ENCODE measurements at places on chromosomes 1 and 21. TPM values are rescaled to one million over a fixed set of nuclear protein-coding genes. Genes with fewer than 3 reads are reported as not detected.

- no peak for DNase-seq
Measured at GRCh38 chr1:203550846-203551245, 56.9 kb downstream of the OPTC start.

DNA sequence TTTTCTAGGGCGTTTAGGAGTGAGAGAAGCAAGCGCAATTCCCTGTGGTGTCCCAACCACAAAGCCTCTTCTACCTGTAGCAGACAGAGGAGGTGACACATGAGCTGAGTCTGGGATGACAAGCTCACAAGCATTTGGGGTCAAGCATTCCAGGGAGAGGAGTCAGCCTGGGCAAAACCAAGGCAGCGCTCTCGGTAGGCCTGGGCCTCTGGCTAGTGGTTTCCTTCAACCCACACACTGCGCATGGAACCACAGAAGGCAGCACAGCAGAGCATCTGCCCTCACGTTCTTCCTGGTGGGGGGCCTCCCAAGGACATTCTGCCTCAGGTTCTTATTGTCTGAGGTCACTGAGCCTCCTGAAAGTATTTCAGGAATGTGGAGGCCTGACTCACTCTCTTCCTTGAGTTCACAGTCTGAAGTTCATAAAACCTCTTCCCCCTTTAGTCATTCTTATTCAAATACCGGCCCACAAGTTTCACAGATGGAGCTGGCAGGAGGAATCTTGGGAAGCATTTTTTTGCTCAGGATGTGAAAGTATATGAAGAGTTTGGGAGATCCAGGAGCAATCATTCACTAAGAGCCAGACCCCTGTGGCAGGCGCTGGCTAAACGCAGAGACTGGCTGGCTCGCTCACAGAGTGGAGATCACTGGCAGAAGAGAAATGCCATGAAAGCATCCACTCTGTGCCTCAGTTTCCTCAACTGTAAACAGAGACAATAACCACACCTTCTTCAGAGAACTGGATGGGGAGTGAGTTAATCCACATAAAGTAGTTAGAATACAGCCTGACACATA, 26.8 kb downstream of the CCN1 start:
- DNase-seq: no peak

DNA sequence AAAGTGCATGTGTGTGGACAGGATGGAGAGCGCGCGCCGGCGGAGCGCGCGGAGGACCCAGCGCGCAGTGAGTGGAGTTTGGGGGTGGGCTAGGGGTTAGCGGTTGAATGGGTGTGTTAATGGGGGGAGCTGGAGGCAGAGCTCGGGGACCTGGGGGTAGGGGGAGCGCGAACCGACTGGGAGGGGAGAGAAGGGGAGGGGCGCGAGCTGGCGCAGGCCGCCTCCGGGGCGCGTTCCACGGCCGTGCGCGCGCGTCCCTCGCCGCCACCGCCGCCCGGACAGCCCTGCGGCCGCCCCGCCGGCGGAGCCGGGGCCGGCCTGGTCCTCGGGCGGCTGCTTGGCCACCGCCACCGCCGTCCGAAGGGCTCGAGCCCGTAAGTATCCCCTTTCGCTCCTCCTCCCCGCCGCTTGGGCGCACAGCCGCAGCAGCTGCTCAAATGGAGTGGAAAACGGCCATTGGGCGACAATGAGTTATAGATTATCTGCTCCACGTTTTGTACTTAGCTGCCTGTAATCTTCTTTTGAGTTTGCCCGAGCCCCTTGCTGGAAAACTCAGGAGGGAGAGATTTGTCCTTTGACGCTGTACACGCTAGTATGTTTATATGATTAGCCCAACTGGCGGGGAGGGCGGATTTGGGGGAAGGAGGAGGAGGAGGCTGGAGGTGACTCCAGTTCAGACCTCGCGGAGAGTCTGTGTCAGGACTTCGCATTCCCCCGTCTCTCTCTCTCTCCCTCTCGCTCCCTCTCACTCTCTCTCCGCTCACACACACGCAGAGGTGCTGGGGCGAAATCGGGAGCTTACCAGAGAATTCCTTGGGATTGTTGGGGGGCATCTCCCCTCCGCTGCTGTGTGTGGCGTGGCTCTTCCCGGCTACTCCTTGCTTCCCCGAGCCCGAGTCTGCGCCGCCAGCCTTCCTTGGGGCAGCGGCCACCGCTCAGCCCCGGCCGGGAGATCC, at the start of gene ADGRL2:
TSS of gene ADGRL2 (plus strand) at position 240 of the 956 bp plus-strand sequence. CDS start 36,051 bp downstream, outside the sequence.
- DNase-seq: peak; percentile 82

DNA sequence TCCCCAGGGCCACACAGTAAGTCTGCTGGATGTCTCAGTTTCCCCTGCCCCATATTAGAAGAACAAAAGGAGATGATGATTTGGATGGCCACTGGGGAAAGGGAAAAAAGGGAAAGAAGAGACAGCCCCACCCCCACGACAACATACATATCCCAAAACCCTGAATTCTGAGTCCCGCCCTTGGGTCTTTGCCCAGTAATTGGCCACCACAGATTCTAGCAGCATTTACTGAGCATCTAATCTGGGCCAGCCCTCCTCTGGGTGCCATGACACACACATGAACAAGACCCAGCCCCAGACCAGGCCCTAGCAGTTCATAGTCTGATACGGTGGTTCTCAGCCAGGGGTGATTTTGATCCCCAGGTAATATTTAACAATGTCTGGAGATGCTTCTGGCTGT, 5.2 kb upstream of the TTC4 start:
- DNase-seq: no peak

- DNase-seq: no peak
Measured at GRCh38 chr1:14313731-14314431, 284.6 kb upstream of the KAZN start.

DNA sequence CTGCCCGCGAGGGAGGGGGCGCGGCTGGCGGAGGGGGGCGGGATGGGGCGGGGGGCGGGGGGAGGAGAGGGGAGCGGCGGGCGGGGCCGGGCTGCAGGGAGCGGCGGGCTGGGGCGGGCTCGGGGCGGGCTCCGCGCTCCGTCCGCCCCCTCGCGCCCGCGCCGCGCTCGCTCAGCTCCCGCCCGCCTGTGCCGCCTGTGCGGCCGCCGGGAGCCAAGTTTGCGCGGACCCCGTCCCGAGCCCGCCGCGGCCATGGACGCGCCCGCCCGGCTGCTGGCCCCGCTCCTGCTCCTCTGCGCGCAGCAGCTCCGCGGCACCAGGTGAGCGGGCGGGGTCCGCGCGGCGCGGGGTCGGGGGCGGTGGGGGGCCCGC, at the start of gene GABRD:
TSS of gene GABRD (plus strand) at position 174 of the 372 bp plus-strand sequence. CDS start at position 253, 79 bp downstream.
- no peak for DNase-seq

DNA sequence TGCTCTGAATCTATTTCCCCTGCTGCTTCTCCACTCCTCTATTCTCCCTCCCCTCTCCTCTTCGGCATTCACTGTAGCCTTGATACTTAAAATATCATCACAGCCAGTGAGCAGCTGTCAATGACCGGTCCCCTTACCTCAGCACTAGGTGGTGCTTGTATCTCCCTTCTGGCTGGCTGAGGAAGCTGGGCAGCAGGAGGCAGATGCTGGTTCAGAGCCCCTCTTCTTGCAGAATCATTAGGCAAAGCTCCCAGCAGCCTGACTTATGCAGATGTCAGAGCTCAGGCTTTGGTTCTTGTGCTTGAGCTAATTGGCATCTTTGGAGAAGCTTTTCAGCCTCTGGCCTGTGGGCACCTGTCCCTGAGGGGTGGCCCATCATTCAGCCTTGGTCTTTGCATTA, 31.9 kb upstream of the KCNA2 start:
- no peak for DNase-seq

GRCh38 chr1:171985639-171986038, 144.3 kb downstream of the DNM3 start:
- no peak for DNase-seq

- no peak for DNase-seq
Measured at GRCh38 chr1:207793327-207793726, 41.5 kb downstream of the CD46 start.

DNA sequence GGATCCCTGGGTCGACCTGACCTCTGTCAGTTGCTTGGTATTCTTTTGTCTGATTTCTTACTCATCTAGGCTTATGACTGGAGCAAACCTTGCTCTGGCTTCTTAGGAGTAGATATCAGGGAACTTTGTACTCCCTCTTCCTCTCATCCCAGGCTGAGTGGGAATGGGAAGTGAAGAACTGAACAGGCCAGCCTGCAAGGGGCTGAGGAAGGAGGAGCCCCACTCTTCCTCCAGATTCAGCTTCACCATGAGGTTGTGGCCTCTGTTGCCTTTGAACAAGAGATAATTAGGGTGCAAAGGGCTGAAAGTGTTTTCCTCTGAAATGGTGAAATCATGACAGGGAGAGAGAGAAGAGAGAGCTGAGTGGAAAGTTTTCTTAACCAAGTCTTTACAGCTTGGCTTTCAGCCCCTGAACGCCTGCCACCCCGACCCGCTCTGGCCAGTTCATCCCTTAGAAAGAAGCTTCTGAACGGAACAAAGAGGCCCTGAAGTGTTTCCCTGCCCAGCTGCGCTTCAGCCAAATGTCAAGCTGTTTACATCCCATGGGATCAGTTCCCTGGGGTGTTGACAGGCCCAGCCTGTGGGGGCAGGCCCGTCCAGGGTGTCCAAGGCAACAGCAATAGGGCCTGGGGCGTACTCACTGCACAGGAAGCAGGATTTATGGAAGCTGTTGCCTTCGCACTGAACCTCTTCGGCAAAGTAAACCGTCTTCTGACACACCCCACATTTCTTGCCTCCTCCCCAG, 11.2 kb downstream of the CSRP1 start:
- DNase-seq: peak; percentile 89

DNA sequence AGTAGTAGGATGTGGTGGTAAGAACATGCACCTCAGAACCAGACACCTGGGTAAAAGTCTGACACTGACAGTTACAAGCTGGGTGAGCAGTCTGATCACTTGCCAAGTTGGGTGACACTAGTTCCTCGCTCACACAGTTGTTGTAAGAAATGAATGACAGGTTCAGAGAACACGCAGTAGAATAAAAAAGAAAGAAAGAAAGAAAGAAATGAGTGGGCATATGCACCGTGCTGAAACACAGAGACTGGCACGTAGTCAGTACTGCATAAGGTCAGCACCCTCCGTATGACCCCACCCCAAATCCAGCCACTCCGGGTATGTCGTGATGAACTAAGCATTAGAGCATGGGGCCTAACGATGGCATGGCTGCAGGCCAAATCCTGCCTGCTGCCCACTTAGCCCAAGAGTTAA, 90.6 kb downstream of the GLUL start:
- DNase-seq: no peak

- no peak for DNase-seq
Measured at GRCh38 chr21:33660406-33660805, 18.1 kb downstream of the ITSN1 start.

GRCh38 chr1:39691383-39692151, at the start of gene HPCAL4:
HPCAL4 (minus strand) TSS chr1:39691433; CDS start chr1:39684603, 6,830 bp downstream.
- peak; percentile 92 for DNase-seq

GRCh38 chr1:65281846-65282245, 27.5 kb upstream of the DNAJC6 start:
- no peak for DNase-seq

- no peak for DNase-seq
Measured at GRCh38 chr1:22751124-22751531, 40.5 kb downstream of the EPHB2 start.

- no peak for DNase-seq
Measured at GRCh38 chr1:168405906-168406549, 125.4 kb downstream of the TBX19 start.

DNA sequence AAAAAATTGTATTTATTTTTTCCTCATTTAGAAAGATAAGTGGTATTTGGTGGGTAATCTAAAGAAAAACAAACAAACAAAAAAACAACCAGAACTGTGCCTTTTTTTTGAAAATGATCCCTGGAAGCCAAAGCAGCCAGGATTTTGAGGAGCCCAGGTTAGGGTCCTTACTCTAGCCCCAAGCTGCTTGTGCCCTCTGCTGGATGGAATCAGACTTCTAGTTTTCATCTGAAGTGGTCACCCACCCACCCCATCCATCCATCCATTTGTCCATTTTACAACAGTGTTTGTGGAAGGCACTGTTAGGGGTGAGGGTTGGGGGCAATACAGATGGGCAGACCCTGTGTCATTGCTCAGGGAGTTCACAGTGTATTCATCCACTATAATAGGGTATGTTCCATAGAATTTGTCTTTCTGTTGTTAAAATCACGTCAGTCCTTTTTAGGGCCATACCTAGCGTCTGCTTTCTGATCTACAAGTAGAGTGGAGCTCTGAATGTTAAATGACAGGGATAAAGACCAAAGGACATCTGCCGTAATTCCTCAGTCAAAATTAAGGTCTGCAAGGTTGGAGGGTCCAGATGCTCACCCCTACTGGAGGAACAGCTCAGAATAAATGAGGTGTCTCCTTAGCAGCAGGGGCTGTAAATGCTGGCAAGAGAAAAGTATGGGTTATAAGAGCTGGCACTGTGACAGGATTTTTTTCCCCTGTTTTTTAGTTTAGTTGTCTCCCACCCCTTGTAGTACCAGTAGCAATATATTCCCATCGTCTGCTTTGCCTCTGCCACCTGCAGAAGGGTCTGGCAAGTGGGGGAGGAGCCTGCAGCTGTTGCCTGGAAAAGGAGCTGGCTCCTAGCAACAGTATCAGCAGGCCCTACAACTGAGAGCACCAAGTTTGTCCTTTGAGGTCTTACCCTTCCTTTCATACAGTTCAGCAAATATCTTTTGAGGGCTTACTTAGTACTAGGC, 3.2 kb downstream of the LRRC42 start:
- no peak for DNase-seq

GRCh38 chr1:147292631-147293251, 50.3 kb downstream of the CHD1L start:
- DNase-seq: no peak

DNA sequence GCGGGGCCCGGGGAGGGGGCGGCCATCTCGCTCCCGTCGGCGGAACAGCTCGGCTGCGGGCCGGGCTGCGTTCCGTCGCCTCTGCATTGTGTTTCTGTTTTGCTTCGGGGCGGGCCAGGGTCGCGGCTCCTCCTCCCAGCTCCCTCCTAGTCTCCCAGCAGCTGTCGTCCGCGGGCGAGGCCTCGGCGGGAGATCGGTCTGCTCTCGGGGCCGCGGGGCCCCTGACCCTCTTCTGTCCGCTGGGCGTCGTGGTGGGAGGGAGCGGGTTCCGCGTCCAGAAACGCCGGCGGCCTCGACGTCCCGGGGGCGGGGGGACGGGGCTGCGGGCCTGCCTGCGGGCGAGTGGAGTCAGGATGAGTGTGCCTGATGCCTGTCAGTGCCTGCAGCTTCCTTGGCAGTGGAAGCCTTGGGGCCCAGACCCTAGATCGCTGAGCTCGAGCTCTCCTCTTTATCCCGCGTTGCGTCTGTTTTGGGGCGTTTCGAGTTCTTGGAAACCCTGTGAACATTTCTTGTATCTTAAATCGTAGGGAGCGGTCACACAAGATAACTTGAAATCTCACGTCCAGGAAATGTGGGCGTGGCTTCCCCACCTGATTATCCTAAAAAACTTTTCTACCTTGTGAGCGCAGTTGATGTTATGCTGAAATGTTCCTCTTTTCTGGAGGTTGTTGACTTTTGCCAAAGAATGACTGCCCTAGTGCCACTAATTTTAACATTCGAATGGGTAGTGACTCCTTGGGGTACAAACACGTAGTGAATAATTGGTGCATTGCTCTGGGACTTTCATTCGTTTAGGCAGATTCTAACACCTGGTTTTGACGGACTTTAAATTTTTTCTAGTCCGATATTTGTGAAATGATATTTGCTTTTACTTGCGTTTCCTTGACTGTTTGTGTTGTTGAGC, 676 bp downstream of the MORC3 start:
- DNase-seq: peak; percentile 84

GRCh38 chr21:27220416-27220815, 253.5 kb upstream of the ADAMTS5 start:
- no peak for DNase-seq

GRCh38 chr1:151346769-151347522, at the start of gene RFX5:
RFX5 (minus strand) TSS chr1:151347252; CDS start chr1:151346320, 932 bp downstream.
- peak; percentile 97 for DNase-seq

NEK2 gene
- not detected for total RNA-seq

TEDDM1 gene
- not detected for total RNA-seq

OR6N1 gene
- total RNA-seq: not detected

NTMT2 gene
- 4.1 TPM for total RNA-seq

SLC1A7 gene
- 0.08 TPM for total RNA-seq

PDIK1L gene
- total RNA-seq: 4.0 TPM

PTPN14 gene
- total RNA-seq: 25.1 TPM

IL12RB2 gene
- total RNA-seq: 0.54 TPM

Data from Right ventricle myocardium superior (tissue), 1 donor.